ENCODE measurements at places on chromosomes 3 and 15. TPM values are rescaled to one million over a fixed set of nuclear protein-coding genes. Genes with fewer than 3 reads are reported as not detected.

Gene AHSG
- total RNA-seq: 0.92 TPM

Gene CLDN16
- total RNA-seq: 2.0 TPM

Gene SPINT1
- total RNA-seq: 136 TPM

Gene CPLX3
- total RNA-seq: not detected

DNA sequence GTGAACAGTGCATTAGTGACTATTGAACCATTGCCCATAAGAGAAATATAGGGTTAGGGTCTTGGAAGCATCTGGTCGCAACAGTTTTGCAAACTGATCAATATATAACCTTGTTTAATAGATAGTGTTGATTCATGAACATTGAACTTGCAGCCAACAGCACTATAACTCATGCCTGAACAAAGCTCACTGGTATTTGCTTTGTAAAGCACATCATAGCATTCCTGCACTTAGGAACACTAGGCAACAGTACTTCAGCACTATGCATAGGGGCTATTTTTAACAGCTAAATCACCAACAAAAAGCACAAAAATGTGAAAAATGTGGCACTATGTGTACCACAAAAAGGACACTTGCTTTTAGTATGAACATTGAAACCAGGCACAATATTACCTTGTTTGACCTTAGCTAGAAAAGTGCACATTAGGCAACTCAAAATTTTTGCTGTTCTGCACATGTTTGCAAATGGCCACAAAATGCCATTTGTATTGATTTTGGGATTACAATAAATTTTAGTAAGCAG lies 68.0 kb downstream of the OXNAD1 start:
- DNase-seq: no peak

- DNase-seq: no peak
Observed at GRCh38 chr3:86168512-86168911, 822.4 kb downstream of the VGLL3 start.

GRCh38 chr3:35594739-35595138 lies 44.6 kb upstream of the ARPP21 start:
- DNase-seq: no peak

GRCh38 chr15:42085236-42085605 lies 9.1 kb downstream of the PLA2G4D start:
- DNase-seq: no peak

DNA sequence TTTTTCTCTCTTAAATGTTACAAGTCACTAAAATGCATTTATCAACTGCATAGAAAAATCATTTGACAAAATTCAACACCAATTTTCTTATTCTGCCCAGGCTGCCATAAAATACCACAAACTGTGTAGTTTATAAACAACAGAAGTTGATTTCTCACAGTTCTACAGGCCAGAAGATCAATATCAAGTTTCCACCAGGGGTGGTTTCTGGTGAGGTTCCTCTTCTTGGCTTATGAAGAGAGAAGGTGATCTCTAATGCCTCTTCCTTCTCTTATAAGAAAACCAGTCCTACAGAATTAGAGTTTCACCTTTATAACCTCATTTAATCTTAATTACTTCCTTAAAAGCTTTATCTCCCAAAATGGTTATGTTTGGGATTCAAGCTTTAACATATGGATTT lies 10.9 kb upstream of the CD200R1L start:
- no peak for DNase-seq

GRCh38 chr3:67644827-67645226 lies 9.6 kb downstream of the SUCLG2 start:
- no peak for DNase-seq

DNA sequence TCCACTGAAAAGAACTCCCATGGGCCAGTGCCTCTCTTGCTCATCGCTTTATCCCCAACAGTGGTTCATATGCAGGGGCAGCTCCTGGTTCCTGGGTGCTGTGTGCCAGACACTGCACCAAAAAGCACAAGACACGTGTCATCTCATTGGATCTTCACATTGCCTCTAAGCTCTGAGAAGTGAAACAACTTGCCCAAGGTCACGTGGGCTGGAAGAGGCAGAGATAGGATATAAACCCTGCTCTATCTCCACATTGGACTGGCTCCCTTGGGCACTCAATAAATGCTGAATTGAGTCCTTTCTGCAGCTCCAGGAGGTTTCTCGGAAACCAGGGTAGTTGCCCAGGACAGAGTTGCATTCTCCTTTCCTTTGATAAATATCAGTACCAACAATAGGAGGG lies 88.1 kb downstream of the SRGAP3 start:
- no peak for DNase-seq

Measured in lung (tissue), 17 donors.